Central memory CD8-positive, alpha-beta T cell (primary cell): ENCODE measurements at places on chromosomes 11 and 22.

- DNase-seq: no peak
Measured at GRCh38 chr11:45852018-45852711, 4.9 kb downstream of the CRY2 start.

GRCh38 chr11:17887779-17888178 lies 125.1 kb downstream of the SERGEF start:
- no peak for DNase-seq

DNA sequence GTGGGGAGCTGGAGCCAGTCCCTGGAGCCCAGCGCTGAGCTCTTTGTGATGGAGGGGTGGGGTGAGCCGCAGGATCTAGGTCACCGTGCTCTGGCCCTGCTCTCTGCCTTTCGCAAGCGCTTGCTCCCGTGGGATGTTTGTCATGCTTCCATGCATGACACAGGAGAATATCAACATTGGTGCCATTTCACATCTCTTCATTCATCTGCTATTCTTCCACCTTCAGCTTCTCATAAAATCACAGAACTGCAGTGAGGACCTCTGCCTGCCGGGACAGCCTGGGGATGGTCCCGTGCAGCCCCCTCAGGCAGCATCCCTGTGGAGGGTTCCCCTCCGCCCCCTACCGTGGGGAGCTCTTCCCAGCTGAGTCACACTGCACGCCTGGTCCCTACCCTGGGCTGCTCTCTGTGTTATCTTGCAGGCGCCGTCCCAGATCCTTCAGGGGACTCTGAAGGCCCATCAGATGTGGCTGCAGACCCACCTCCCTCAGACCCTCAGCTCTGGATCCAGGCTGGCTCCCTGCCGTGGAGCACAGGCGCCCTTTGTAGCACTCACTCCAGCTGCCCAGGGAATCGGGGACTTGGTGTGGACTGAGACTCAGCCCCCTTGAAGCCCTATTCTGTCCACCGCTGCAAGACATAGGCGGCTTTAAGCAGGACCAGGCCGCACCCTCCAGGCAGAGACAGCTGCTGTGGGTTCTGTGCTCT lies 5.1 kb upstream of the SEPTIN5 start:
- no peak for DNase-seq

GRCh38 chr22:22076932-22077703 lies 94.5 kb upstream of the TOP3B start:
- DNase-seq: no peak

GRCh38 chr11:86117001-86117711 lies 48.3 kb upstream of the PICALM start:
- DNase-seq: no peak

- DNase-seq: no peak
Measured at GRCh38 chr22:22931557-22932270, 44.1 kb downstream of the IGLL5 start.
